Right renal cortex interstitium (tissue), 3 donors: ENCODE measurements at places on chromosomes 7 and 10.

- DNase-seq = no peak
These were observed 216.9 kb downstream of the POLR1F start for GRCh38 chr7:19491821-19492452.

- peak; percentile 84 for DNase-seq
These were observed 212.4 kb upstream of the YAE1 start for GRCh38 chr7:39353615-39354376.

- no peak for DNase-seq
These were observed 13.2 kb upstream of the LMBR1 start for GRCh38 chr7:156906200-156906649.

DNA sequence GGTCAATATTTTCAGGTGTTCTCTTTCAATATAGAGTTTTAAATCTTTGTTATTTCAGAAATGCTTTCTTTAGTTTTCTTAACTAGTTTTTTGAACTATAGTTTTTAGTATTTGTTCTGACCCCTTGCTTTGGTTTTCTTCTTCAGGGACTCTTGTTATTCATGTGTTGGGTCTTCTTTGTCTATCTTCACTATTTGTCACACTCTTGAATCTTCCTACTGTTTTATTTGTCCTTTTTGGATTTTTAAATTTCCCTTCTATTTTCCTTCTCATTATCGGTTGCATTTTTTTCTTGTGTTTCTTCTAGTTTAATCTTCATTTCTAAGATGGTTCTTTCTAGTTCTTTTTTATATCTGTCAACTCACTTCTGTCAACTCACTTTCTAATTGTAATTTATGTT lies 37.1 kb upstream of the PRKAG2 start:
- no peak for DNase-seq

- no peak for DNase-seq
These were observed 39.4 kb upstream of the ATOH7 start for GRCh38 chr10:68271196-68271882.
